Activated naive CD4-positive, alpha-beta T cell treated with anti-CD3 and anti-CD28 coated beads for 36 hours (primary cell): ENCODE measurements at places on chromosomes 2 and 18.

DNA sequence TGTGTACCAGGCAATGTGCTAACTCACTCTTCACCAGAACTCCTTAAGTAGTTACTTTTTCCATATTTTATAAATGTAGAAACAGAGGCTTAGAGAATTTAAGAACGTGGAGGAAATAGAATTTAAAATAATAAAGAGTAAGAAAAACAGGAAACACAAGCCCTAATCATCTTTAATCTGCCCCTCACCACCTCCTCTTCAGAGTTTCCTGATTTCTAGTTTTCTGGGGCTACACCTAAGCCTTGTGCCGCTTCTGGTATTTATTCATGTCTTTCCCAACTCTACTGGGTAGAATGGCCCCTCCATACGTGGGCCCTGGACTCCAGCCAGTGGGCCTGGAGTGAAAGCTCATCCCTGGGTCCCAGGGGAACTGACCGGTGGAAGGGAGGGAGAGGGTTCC lies 85.4 kb downstream of the RTN4 start:
- H3K4me1 ChIP-seq: peaks cover 20% of the 10 kb centered on the region
- peaks cover 3% of the 10 kb centered on the region for H3K36me3 ChIP-seq
- DNase-seq: no peak
- H3K27ac ChIP-seq: no peak overlapping the region
- no peaks in the 10 kb centered on the region for H3K27me3 ChIP-seq
- no peak overlapping the region for H3K4me3 ChIP-seq

GRCh38 chr2:135820003-135820618 lies 16.9 kb downstream of the LCT start:
- H3K27ac ChIP-seq: peak overlapping the region; percentile 79
- H3K36me3 ChIP-seq: peaks cover 10% of the 10 kb centered on the region
- H3K4me3 ChIP-seq: peak overlapping the region; percentile 64
- DNase-seq: peak; percentile 94

GRCh38 chr2:101205521-101206479 lies 46.9 kb upstream of the CNOT11 start:
- peak; percentile 76 for DNase-seq
- no peaks in the 10 kb centered on the region for H3K36me3 ChIP-seq
- H3K27me3 ChIP-seq: no peaks in the 10 kb centered on the region
- peak overlapping the region; percentile 45 for H3K4me3 ChIP-seq
- H3K27ac ChIP-seq: peak overlapping the region; percentile 65

DNA sequence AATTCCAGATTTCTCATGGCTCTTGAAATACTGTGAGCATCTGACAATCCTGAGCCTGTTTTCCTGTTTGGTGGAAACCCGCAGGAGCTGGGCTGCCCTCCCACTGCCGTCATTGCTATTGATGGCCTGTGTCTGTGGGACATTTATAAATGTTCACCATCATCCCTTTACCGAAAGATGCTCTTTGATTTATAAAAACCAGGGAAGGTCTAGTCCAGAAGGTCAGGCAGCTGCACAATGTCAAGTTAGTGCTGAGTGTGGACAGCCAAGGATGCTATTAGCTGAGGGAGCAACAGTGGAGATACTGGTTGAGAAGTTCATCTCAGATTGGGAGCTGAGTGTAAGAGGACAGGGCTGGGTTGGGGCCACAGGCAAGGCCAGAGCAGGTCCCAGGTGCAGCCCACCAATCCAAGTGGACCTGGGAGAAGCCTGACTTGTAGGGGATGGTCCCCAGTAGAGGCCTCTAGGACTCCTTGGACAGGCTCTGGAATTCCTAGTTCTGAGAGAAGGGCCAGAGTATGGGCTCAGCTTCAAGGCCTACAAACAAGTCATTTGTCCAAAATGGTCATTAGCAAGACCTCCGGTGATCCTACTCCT lies 55.1 kb downstream of the COPS8 start:
- no peak for DNase-seq
- H3K27ac ChIP-seq: no peak overlapping the region
- no peaks in the 10 kb centered on the region for H3K36me3 ChIP-seq

- no peak for DNase-seq
- no peak overlapping the region for H3K4me3 ChIP-seq
- no peak overlapping the region for H3K27ac ChIP-seq
- H3K36me3 ChIP-seq: no peaks in the 10 kb centered on the region
- peaks cover 6% of the 10 kb centered on the region for H3K27me3 ChIP-seq
- H3K4me1 ChIP-seq: no peaks in the 10 kb centered on the region
Measured at GRCh38 chr2:126795656-126796055, 103.0 kb upstream of the TEX51 start.

DNA sequence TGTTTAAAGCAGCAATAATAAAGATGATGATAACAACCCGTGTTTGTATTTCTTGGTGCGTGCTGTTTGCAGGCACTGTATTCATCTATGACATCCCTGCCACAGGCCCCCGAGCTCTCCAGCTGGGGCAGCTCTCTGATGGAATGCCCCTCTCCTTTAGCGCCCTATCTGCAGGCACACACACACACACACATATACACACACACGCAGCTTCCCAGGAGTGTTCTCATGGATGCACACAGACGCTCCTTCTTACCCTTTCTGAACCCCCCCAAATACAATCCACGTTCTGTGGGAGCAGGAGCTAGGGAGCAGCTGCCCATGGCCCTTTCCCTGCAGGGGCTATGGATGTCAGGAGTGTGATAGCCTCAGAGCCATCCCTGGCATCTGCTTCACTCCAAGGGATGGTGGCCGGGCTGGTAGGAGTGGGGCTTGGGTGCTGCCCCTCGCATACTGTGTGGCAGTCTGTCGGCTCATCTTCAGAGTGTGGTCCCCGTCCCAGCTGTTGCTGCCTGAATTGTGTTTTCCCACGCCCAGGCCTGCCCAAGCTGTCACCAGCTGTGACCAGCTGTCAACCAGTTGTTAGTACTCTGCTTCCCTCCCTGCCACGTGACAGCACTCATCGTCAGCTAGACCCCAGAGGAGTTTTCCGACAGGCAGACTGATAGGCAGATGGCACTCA lies 50.8 kb upstream of the MYCN start:
- H3K27me3 ChIP-seq: peaks cover 4% of the 10 kb centered on the region
- no peak for DNase-seq
- no peaks in the 10 kb centered on the region for H3K4me1 ChIP-seq
